Suprapubic skin (tissue), 4 donors: ENCODE measurements at places on chromosomes 3 and 15.

DNA sequence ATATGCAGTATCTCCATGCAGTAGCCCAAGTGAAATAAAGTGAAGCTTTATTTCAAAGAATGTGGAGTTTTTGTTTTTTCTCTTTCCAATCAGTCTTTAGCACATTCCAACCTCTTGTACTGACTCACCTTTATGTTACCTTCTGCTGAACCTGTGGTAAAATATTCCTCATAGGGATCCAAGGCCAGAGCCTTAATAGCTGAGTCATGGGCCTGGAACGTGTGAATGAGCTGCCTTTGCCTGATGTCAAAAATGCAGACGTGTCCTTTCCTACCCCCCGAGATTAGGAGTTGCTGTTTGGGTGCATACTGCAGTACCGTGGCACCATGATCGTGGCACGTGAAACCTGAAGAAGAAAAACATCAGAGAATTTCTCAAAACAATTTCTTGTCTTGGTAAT, 108.5 kb downstream of the GLDN start:
- DNase-seq = no peak

- no peak for DNase-seq
Measured at GRCh38 chr3:114855839-114856238, 291.2 kb downstream of the ZBTB20 start.

DNA sequence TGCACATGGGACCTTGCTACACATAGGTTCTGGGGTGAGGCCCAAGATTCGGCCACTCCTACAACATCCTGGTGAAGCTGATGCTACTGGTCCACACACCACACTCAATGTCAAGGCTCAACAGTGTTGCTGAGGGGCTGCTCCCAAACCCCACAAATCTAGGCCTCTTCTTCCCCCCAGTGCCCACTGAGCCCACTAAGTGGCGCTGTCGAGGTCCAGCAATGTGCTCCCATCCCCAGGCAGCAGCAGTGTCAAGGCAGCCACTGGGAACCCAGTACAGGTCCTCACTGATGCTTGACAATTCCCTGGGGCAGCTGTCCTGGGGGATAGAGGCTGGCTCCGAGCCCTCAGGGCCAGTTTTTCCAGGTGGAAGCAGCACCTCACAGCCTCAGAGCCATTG, 21.5 kb downstream of the SCN5A start:
- no peak for DNase-seq

GRCh38 chr3:37826933-37827332, 34.7 kb upstream of the CTDSPL start:
- no peak for DNase-seq

- DNase-seq = no peak
Measured at GRCh38 chr3:21464746-21465145, 286.3 kb downstream of the ZNF385D start.

DNA sequence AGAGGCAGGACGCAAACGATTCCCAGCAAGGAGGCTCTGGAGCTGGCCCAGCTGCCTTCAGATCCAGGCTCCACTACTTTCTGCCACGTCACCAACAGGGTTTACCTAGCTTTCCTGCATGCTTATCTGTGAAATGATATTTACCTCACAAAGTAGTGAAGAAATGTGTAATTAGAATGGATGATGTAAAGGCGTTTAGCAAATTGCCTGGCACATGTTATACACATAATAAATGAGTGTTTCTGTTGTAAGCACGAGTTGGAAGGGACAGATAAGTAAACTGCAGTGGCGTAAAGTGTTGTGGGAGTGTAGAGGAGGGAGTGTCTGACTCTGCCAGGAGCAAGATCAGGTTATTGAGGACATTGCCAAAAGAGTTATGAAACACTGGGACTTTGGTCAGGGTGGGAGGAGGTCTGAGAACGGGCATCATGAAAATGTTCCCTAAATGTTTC, 3.5 kb upstream of the CHAC1 start:
- no peak for DNase-seq
